ENCODE measurements at places on chromosomes 2 and 18.
A peak's percentile ranks its signal among the peaks of the same experiment; 100 is the strongest.

- no peak for DNase-seq
These were observed 8.4 kb upstream of the CIDEA start for GRCh38 chr18:12245793-12246135.

DNA sequence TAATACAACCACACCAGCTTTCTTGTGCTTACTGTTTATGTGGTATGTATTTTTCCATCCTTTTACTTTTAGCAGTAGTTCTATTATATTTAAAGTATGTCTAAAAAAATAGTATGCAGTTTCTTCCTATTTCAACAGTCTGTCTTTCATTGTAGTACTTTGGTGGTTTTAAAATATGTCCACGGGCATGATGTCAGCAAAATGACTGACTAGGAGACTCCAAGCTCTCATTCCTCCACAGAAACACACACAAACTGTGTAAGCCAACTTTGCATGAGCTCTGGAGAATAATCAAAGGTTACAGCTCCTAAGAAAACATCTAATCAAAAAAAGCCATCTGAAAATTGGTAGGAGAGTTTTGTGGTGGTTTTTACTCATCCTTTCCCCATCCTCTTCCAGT, 56.1 kb downstream of the TEX51 start:
- no peak for DNase-seq

DNA sequence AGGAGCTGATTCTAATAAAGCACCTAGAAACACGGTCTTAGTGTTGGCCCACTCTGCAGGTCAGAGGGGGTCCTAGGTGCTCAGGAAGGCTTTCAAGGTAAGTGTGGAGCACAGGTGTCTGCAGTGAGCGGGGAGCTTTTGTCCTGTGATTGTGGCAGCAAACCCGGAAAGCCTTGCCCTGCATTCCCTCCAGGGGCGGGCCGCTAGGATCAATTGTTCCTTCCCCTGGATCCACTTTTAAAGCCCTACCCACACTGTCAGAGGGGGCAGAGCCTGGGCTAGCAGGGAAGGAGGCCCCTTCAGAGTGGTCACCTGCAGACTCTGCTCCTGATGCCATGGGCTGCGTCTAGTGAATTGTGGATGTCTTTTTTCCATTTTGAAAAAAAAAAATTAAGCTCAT, 176.0 kb downstream of the CTIF start:
- no peak for DNase-seq

DNA sequence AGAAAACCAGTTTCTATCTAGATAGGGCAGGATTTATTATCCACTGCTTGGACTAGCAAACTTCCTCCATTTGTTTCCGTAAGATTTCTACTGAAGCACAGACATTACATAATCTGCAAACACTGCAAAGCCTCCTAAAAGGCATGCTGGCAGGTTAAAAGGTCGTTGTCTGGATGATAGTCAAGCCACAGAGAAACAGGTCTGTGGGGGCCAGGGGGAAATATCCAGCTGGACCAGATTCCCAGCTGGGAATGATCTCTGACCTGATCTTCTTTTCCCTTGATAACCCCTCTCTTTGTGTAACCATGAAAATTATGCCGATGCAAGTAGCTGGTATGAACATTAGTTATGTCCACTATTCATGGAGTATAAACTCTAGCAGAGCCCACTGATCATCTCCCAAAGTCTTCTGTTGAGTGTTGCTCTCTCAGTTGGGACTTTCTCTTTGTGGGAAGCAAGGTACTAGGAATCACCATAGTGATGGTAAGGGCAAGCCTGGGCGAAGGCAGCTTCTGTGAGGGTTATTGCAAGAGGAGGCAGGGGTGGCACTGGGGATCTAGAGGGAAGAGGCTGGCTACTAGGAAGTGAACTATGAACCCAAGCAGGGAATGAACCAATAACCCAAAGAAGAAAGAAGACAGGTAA, 61.3 kb downstream of the GDF7 start:
- DNase-seq = no peak

DNA sequence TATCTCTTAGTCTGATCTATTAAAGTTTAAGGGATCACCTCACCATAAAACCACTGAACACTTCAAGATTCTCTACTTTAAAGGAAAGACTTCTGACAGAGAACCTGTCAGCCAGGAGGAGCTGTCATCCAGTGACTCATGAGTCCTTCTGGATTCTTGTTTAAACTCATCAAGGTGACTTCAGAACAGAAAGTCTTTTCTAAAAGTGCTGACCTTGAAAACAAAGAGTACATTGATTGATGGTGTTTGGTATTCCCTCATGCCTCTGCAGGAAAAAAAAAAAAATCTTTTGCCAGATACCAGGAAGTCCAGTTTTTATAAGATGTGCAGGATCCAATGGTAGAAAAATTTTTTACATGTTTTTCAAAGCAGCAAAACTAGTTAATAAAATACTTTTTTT, 12.3 kb downstream of the DSG2 start:
- DNase-seq = no peak

DNA sequence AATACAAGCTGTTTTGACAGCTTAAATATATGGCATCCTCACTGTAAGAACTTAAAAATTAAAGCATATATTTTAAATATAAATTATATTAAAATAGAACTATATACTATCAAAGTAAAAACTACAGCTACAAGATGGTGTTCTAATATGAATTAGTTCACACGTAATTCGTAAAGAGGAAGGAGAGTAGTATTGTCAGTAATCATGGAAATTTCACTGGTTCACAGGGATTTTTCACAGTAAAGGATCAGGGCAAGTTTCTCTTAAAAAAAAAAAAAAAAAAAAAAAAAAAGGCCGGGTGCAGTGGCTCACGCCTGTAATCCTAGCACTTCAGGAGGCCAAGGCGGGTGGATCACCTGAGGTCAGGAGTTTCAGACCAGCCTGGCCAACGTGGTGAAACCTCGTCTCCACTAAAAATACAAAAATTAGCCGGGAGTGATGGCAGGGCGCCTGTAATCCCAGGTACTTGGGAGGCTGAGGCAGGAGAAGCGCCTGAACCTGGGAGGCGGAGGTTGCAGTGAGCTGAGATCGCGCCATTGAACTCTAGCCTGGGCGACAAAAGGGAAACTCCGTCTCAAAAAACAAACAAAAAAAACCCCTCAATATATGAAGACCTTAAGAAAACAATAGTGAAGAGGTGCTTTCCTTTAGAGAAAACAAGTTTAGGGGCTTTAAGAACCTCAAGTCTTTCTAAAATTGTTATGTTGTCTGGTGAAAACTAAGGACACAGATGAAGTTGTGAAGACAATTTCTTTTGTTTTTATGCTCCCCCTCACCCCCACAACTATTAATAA, 32.5 kb downstream of the PNO1 start:
- DNase-seq = no peak

DNA sequence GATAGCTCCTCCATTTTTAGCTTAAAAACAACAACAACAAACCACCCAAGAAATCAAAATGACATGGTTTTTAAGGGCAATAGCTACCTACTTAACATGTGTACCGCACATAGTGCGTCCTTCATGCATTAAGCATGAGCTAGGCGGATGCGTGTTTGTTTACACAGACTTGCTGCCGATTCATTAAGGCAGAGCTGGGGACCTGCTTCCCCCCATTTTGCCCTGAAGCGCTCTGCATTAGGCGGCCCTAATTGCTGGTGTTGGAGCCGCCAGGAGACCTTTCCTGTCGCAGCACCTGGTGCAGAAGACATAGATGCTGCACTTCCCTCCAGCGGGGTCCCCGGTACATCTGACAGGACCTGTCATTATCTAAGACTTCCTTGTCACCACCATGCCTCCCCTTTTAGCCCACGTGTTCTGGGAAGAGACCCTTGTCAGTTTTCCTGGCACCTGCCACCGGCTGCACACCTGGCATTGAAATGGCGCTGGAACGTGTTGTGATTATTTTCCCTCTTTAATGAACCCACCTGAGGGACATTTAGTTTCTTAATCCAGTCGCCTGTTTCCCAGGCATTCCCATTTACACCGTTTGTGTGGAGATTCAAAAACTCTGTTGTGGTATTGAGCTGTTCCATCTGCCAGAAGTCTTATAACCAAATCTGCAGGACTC, 261.1 kb upstream of the RAB12 start:
- DNase-seq = no peak

- DNase-seq = no peak
These were observed 1118.3 kb upstream of the DDX18 start for GRCh38 chr2:116696223-116696622.

DNA sequence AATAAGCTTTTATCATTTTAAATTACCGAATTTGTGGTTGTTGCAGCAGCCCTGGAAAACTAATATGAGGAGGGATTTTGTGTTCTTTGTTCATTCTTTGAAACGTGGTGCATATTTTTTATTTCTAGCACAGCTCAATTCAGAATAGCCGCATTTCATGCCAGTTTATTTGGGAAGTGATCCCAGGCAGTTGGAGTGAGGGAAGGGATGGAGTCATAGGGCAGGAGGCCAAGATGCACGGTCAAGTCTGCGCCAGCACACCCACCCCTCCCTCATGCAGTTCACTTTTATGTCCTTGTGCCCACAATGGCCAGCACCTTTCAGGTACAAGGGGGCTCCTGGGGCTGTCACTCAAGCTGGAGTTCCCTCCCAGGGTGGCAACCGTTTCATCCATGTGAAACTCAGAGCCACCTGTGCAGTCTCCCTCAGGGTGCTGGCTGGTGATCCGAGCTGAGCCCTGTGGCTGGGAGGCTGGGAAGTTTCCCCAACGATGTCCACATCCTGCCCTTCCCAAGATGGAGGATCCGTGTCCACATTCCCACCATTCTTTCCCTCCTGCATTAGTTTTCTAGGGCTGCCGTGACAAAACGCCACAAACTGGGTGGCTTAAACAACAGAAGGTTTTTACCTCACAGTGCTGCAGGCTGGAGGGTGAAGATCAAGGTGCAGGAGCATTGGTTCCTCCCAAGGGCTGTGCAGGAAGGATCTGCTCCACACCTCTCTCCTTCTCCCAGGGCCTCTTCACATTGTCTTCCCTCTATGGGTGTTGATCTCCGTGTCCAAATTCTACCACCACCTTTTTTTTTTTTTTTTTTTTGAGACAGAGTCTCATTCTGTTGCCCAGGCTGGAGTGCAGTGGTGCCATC, 68.5 kb upstream of the ITGA6 start:
- no peak for DNase-seq

DNA sequence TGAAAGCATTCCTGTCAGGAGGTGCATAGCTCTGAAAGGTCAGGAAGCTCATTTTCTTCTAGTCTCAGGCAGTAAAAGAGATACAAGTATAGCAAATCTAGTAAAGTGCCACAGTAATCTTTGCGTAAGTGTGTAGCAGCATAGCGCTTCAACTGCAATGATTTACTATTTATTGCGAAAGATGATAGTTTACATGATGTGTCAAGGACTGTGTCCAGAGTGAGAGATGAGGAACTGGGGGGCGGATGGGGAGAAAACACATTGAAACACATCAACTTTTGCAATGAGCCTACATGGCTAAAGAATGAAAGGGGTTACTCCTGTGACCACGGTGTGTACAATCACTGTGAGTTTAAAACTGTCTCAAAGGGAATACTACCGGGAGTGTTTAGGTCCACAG, 644.4 kb downstream of the GALR1 start:
- no peak for DNase-seq

DNA sequence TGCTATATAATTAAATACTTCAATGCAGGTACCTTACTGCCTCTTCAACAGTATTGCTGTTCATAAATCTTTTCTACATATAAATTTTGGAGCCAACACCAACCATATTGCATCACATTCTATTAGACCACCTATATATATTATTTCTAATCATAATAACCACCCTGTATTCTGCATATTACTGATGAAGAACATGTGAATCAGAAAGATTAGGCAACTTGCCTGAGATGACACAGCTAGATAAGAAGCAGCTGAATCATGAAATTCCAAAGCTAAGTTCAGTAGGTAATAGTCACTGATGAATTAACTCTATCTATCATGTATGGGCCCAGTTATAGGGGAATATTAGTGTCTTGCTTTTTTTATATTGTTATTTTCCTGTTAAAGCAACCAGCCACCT, 161.8 kb downstream of the AGPS start:
- DNase-seq = no peak

DNA sequence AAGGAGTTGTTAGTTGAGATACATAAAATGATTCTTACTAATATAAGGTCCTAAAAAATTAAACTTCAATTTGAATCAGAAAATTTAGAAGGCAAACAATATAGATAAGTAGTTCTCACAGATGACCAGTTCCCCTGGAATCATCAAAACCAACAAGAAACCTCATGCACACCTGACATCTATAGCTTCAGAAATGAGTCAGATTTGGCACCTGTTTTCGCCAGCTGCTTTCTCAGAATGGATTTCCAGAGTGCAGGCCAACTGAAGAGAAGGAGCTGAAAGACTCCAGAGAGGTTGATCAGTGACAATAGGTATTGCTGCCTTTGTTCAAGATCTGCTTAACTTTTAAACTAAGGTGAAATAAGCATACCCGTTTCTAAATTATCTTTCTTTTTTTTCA, 192.4 kb downstream of the RDH14 start:
- DNase-seq = no peak

GRCh38 chr18:51013259-51013658, 16.8 kb upstream of the SMAD4 start:
- no peak for DNase-seq

- DNase-seq = peak; percentile 90
These were observed at the start of gene ARHGAP15 for GRCh38 chr2:143128681-143129580. TSS of gene ARHGAP15 (plus strand) at chr2:143129419.

- no peak for DNase-seq
These were observed 25.4 kb downstream of the SP100 start for GRCh38 chr2:230441227-230441897.

DNA sequence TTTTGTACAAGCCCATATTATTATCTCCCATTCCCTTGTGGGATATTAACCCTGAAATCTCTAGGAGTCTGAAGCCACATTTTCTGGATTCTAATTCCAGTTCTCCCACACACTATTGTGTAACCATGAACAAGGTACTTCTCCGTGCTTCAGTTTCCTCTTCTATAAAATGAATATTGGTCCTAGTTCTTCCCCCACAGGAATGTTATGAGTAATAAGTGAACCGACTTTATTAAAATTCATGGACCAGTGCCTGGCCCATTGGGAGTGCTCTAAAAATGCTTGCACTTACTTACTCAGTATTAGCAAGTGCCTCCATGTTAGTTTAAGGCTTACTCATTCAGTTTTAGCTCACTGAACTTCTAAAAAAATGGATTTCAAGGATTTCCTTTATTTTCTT, 1.4 kb upstream of the ACMSD start:
- no peak for DNase-seq

DNA sequence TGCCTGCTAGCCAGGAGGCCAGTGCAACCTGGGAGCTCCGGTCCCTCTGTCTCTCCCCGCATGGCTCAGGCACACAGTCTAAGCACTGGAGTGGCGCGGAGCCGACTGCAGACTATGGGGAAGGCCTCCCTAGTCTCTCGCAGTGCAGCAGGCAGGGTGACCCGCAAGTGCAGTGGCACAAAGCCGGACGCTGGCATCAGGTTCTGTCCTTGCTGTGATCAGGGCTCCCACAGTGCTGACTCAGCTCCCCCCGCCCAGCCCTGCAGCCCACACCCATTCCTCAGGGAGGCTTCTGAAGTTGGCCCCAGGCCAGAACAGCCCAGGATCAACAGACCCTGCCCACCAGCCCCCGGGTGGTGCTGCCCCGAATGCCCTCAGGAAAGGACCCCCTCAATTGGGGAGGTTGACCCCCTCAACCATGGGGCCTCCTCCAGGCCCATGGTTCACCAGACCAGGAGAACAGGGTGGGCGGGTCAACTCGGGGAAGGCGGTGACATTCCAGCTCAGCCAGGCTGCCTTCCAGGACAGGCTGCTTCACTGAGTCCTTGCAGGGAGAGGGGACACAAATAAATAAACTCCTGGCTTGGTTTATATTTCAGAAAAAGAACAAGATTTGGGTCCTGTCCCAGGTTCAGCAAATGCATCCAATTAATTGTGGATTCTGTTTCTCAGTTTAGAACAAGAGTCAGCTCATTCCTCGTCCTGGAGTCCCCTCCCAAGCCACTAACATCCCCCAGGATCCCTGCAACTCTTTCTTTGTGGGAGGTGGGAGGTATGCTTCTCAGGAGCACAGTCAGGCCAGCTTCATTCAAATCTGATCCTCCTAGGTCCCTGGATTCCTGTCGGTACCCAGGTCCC, 12.2 kb downstream of the BIN1 start:
- DNase-seq = no peak

Measured in GM12864 (cell line).